ENCODE measurements at places on chromosomes 5 and 9.

DNA sequence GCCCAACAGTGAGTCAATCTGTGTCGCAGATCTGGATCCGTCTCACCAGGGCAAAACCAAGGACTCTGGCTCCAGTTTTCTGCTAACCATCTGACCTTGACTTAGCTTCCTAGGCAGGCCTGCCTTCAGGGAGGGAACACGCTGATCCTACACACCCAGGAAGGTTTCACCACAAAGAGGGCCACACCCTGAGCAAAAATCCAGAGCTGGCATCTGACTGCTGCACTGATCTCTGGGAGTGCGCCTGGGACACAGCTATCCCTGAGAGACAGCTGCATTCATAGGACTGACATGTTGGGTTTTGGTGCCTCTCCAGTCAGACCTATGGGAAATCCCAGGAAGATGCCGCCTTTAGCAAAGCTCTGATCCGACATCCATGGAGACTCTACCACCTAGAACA, 47.5 kb downstream of the CDK5RAP2 start:
- DNase-seq, result no peak

- DNase-seq, result no peak
These were observed 639.2 kb downstream of the NR2F1-AS1 start for GRCh38 chr5:92941806-92942205.

- no peak for DNase-seq
These were observed 141.6 kb upstream of the SPRY4 start for GRCh38 chr5:142466195-142466971.

GRCh38 chr9:136840877-136841645, 1.2 kb upstream of the AJM1 start:
- no peak for DNase-seq

- peak; percentile 50 for DNase-seq
These were observed 4.0 kb upstream of the PCDHGA1 start for GRCh38 chr5:141326088-141326854.

GRCh38 chr9:128150594-128151308, 1.5 kb downstream of the LCN2 start:
- DNase-seq, result no peak

GRCh38 chr5:139954462-139954861, 88.6 kb downstream of the NRG2 start:
- DNase-seq, result no peak
